ENCODE measurements at places on chromosomes 2 and 18. TPM values are rescaled to one million over a fixed set of nuclear protein-coding genes. Genes with fewer than 3 reads are reported as not detected.
A peak's percentile ranks its signal among the peaks of the same experiment; 100 is the strongest.

DNA sequence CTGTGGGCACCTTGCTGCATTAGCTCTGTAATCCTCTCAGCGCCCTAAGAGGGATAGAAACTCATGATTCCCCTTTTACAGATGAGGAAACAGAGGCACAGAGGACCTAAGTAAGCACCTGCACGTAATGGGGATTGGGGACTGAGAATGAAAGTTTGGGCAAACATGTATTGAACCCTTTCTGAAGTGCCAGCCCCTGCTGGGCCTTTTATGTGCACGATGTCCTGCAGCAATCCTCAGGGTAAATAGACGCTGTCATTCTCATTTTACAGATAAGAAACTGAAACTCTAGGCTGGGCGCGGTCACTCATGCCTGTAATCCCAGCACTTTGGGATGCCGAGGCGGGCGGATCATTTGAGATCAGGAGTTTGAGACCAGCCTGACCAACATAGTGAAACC, 117.4 kb downstream of the STPG4 start:
- H3K36me3 ChIP-seq = peaks cover 74% of the 10 kb centered on the region
- peak overlapping the region; percentile 100 for H3K27ac ChIP-seq
- H3K4me3 ChIP-seq = no peak overlapping the region
- H3K4me1 ChIP-seq = peaks cover 54% of the 10 kb centered on the region
- H3K27me3 ChIP-seq = no peaks in the 10 kb centered on the region

GRCh38 chr2:239946864-239947728, 78.0 kb downstream of the NDUFA10 start:
- H3K36me3 ChIP-seq = no peaks in the 10 kb centered on the region
- H3K4me3 ChIP-seq = no peak overlapping the region
- H3K27ac ChIP-seq = no peak overlapping the region
- no peaks in the 10 kb centered on the region for H3K27me3 ChIP-seq

DNA sequence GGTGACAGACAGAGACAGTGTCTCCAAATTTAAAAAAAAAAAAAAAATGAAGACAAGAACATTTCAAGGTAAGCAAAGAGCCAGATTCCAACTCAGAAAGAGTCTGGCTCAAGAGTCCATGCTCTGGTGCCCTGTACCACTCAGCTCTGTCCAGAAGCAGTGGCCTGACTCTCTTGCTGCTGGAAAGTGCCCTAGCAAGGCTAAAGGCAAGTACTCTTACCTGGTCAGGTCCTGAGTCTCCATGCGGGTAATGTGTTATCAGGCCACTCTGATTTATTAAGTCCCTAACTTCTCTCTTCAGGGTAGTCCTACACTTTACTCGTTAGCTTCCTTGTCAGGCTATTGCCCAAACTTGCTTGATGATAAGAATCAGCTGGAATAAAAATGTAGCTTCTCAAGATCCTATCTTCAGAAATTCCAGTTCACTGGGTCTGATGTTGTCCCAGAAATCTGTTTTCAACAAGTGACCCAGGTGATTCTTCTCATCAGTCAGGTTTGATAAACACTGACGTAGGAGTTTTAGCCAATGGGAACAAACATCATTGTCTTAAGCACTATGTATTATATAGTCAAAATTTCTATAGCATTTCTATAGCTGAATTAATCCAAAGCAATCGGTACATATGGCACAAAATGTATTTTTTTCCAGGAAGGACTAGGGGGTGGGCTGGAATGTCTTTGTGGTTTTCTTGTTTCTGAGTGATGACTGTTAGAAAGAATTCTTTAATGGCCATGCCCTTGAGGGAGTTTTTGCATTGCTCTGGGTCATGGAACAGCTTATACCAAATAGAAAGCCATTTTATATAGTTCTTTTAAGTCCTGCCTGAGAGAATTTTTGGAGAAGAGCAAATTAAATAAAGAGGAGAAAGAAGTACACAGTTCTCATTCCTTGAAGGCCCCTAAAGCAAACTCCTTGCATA, 139.9 kb upstream of the DNMT3A start:
- no peak overlapping the region for H3K27ac ChIP-seq
- no peak overlapping the region for H3K4me3 ChIP-seq
- H3K36me3 ChIP-seq = no peaks in the 10 kb centered on the region
- H3K4me1 ChIP-seq = peaks cover 21% of the 10 kb centered on the region

DNA sequence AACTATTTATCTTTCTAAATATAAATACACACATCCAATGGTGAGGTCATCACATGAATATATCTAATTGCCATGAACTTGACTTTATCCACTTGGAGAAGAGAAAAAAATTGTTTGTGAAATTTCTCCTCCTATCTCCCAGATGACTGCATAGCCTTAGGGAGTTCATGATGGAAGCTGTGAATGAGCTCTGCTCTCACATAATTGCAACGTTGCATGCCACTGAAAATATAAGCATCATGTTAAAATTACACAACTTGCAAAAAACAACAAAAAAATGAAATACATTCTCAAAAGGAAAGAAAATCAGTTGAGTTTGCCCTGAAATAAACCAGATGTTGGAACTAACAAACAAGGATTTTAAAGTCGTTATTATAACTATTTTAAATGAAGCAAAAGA, 50.6 kb upstream of the OSR1 start:
- no peak overlapping the region for H3K27ac ChIP-seq
- no peaks in the 10 kb centered on the region for H3K27me3 ChIP-seq
- H3K36me3 ChIP-seq = no peaks in the 10 kb centered on the region
- DNase-seq = no peak

GRCh38 chr2:66982766-66983165, 414.4 kb upstream of the ETAA1 start:
- H3K36me3 ChIP-seq = no peaks in the 10 kb centered on the region
- H3K4me3 ChIP-seq = no peak overlapping the region
- H3K27me3 ChIP-seq = no peaks in the 10 kb centered on the region
- no peaks in the 10 kb centered on the region for H3K4me1 ChIP-seq

- H3K27ac ChIP-seq = no peak overlapping the region
- no peaks in the 10 kb centered on the region for H3K27me3 ChIP-seq
- H3K36me3 ChIP-seq = no peaks in the 10 kb centered on the region
Measured at GRCh38 chr2:193141998-193142397, 947.3 kb upstream of the TMEFF2 start.

DNA sequence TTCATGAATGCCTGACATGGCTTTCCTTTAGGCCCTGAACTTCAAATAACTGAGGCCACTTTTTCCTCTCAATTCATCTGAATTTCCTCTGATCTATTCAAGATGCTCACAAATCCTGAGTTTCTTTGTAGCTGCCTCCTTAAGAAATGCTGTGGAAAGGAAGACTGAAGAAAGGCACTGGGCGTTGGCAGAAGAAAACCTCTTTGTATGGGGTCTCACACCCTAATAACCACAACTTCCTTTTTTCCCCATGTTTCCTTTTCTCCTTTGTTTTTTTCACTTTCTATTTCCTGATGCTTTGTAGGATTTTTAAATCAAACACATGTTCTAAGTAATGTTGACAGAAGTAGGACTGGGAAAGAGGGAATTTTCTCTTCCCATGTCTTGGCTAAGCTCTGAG, 447.4 kb downstream of the CMPK2 start:
- no peaks in the 10 kb centered on the region for H3K27me3 ChIP-seq
- H3K4me1 ChIP-seq = no peaks in the 10 kb centered on the region
- H3K36me3 ChIP-seq = no peaks in the 10 kb centered on the region
- no peak overlapping the region for H3K27ac ChIP-seq

SLC11A1 gene
- polyA plus RNA-seq = 184 TPM

MDH1B gene
- not detected for polyA plus RNA-seq

METTL5 gene
- 60.8 TPM for polyA plus RNA-seq

COBLL1 gene
- polyA plus RNA-seq = 0.18 TPM

SLC19A3 gene
- not detected for polyA plus RNA-seq

GAREM1 gene
- not detected for polyA plus RNA-seq
